ENCODE measurements at places on chromosomes 7 and 10.
A peak's percentile ranks its signal among the peaks of the same experiment; 100 is the strongest.

DNA sequence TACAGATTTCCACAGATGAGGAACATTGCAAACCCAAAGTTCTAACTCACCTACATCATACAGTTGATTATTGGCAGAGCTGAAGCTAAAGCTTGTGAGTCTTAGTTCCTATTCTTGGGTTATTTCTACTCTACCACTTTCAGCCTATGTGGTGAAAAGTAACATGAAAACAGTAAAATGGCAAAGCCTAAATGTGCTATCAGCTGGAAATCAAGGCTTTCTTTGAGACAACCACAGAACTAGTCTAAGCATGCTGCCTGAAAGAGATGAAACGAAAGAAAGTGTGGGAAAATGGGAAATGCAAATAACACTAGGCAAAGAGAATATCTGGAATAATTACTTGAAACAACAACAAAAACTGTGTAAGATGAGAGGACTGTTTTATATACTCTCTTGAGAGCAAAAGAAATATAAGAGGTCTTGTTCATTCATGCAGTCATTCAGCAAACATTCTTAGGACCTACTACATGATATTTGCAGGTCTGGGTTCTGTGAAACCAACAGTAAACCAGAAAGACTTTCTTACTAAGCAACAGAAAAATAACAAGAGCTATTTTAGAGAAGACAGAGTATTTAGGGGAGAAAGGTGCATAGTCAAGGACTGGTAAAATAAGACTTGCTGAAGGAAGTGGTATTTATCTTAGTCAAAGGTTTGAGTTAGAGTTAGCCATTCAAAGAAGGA, 437.1 kb downstream of the HTR7 start:
- no peak for DNase-seq

DNA sequence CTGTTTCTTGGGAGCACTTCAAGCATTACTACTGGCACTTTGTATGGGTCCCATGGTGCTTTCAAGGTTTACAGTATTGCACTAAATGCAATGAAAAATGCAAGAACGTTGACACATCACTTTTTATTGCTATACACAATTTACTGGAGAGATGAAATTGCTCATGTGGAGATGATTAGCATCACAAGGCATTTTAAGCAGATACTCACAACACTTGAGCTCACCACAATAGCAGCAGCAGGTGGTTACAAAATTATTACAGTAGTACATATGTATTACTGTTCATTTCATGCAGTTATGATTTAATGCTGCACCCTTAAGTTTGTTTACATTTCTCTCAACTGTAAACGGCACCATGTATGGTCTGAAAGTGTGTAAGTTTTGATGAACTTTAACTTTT, 537.7 kb downstream of the GRM8 start:
- no peak for DNase-seq

DNA sequence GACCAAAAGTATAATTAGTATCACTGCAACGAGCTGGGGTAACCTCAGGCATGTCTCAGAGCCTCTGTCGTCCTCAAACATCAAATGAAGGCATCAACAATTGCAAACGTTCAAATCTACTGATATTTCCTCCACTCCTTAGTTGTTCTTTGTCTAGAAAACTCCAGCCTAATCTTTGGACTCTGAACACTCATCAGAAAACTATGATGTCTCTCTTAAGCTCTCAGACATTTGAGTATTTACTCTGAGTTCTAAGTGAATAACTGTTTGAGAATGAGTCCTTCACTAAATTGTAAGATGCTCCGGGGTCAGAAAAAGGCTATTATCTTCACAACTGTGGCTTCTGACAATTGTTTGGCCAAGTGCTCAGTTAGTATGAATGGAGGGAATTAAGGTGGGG, 536.4 kb downstream of the NRG3 start:
- no peak for DNase-seq

DNA sequence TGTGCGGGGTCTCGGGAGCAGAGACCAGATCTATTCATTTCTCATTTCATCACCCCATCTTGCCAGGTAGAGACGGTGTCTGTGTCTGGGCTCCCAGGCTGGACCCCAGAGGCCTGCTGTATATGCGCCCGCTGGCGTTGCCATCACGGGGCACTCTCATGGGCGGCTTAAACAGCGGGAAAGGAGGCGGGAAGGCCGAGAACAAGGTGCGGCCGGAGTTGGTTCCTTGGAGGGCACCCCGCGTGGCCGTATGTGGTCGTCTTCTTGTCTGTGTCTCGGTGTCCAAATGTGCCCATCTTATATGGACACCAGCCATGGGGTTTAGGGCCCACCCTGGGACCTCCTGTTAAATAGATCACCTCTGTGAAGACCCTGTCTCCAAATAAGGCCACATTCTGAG, 2.1 kb upstream of the CFAP46 start:
- no peak for DNase-seq

GRCh38 chr10:110032801-110033700, 25.3 kb downstream of the ADD3 start:
- no peak for DNase-seq

DNA sequence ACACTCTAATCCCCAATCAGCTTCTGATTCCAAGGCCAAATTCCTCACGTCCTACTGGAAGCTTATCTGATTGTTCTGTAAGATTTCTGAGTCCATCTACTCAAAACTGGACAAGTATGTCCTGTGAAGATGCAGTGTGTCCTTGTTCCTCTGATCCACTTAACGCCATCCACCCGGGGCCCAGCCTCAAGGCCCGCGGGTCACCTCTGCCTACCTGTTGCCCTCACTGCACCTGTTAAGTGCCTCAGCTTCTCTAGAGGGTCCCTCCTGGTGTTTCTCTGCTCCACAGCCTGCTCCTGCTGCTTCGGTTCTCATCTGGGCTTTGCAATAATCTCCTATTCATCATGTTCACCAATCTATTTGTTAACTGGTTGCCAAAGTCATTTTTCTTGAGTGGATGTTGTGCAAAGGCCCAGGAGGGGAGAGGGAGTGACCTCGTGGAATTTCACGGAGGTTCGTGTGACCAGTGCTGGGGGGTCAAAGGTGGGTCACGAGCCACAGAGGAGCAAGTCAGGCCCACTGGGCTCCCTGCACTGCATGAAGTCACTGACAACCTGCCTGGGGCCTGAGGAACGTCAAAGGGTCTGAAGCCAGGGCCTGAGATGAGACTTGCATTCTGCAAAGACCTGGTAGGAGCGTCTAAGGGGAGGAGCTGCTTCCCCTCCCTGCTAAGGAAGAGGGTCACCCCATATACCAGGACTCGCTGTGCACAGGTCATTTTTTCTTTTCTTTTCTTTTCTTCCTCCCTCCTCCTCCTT, 338.1 kb downstream of the WDR37 start:
- no peak for DNase-seq

DNA sequence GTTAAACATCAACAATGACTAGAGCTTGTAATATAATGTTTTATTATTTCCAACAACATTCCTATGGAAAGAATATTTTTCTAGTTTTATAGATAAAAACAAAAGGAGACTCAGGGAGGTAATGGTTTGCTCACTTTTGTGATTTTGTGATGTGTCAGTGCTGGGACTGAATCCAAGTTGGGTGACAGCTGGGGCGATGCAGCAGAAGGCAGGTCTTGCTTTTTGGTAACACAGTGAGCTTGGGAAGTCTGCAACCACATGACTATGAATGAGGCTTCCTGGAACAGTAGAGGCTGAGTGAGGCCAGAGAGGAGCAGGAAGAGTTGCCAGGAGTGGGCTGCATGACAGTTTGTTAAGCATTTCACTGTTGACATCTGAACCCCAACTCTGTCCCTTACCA, 4.9 kb upstream of the YKT6 start:
- DNase-seq, result no peak

DNA sequence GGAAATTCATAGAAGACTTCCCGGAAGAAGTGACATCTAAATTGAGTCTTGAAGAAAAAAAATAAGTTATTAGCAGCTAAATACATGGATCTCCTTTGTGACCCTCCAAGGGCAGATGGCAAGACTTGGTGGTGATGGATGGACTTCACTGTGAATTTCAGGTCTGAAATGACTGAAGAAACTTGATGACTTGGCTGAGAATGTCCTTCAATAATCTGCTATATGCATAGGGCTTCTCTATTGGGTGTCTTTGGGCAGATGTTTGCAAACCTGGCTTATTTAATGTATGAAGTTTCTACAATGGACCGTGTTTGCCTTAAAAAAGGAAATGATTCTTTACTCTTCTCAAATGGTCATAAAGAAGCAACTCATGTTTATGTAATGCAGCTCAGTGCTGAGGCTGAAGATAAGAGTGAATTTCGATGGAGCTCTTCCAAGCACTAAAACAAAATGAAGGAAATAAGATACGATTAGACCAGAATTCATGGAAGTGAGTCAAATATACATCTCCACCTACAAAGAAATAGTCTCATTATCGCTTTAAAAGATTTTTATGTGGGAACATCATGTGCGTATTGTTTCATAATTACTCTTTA, 116.6 kb upstream of the WDR11 start:
- DNase-seq, result no peak

- DNase-seq, result no peak
Measured at GRCh38 chr7:133642907-133643306, 390.0 kb downstream of the EXOC4 start.

GRCh38 chr7:71860572-71860971, 551.6 kb downstream of the CALN1 start:
- no peak for DNase-seq

DNA sequence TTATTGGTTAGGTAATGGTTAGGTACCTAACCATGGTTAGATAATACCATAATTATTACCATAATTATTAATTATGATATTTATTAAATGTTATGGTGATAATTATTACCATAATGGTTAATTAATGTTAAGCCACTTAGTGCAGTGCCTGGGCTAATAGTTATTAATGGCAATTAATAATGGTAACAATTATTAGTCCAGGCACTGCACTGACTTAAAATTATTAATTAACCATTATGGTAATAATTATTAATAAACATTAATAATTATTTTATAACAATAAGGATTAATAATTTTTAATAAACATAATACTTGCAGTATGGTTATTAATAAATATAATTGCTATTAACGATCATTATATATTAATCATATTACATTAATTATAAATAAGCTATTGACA, 604.0 kb downstream of the CALN1 start:
- DNase-seq, result no peak

DNA sequence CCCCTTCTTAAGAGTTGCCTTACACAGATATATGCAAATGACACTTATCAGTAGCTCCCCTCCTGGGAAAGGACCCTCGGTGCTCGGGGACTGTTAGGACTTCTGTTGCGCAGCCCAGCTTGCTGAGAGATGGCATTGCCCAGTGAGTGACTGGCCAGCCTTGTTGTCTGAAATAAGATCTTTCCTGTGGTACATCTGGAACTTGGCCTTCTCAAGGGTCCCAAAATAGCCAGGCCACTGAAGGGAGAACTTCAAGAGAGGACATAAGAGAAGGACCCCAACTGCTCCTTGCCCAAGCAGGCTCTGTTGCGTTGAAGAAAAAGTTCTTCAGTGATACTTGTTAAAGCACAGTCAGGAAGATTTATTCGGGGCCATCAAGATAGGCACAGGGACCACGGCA, 17.3 kb downstream of the BAG3 start:
- DNase-seq, result no peak

DNA sequence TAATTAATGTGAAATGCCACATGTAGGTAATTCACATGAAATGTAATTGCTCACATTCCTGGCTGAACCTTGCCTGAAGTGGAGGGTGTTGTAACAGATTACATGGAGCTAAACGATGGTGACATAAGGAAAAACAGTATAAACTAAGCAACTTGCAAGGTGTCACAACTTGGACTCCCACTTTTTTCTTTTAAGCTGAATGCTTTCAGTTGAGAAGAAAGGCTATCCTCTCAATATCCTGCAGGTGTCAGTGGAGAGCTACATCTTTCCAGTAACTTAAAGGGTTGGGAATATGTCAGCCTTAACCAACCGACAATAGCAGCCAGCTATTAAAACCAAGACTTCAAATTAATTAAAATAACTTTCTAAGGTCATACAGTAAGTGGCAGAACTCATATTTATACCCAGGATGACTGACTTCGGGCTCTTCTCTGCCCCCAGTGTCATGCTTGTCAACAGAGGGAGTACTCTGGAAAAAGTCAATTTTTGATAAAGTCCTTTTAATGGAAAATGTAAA, 33.7 kb downstream of the NRBF2 start:
- DNase-seq, result peak; percentile 20

DNA sequence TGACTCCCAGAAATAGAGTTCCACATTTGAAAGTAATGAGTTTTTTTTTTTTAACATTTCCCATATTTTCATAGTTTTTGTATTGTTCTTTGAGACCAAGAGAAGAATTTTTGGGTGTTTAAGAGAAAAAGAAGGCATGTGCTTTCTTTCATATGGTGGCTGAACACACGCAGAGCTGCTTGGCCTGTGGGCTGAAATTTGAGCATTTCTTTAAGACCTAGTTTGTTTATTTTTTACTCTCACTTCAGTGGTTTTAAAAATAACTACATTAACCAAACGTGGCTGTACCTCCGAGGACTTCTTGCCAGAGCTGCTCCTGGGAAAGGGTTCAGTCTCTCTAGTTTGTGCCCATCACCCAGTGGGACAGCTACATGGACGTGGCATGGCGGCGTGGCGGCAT, 58.3 kb downstream of the INPP5A start:
- no peak for DNase-seq

DNA sequence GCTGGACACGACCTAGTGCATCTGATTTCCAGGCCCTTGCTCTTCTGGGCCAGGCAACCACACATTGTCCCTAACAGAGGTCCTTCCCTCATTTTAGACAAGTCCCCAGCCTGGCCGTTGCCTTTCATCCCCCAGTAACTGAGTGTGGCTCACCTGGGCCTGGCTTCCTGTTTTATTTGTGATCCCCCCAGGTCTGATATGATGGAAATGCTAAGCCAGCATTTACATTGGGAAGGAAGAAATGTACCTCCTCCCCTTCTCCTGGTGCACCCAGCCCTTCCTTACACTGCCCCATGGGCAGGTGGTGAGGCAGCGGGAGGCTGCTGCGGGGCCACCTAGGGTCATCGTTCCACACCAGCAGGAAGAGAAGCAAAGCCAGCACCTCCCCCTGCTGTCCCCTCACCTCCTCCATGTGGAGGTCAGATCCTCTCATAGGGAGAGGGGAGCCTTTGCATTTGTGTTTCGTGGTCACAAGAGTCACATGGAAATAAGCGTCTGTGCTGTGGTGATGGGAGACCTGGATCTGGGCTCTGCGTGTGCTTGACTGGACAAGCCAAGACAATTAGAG, 108.8 kb downstream of the GLRX3 start:
- DNase-seq, result no peak

DNA sequence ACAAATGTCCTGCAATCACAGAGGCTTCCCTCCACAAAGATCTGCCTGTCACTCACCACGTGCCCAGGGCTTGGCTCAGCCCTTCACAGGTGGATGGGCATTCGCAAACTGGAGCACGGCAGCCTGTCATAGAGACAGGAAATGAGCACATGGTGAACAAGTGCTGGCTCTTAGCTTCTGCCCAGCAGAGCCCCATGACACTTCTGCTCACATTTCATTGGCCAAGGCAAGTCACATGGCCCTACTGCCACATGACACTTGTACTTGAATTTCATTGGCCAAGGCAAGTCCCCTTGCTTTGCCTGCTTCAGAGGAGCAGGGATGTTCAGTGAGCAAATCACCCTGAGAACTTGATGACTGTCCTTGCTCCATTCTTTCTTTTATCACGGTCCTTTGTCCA, 110.8 kb upstream of the PPP2R2D start:
- DNase-seq, result no peak

- DNase-seq, result no peak
Measured at GRCh38 chr7:105666324-105666723, 85.0 kb upstream of the EFCAB10 start.
